ENCODE measurements at places on chromosomes 1 and 21. TPM values are rescaled to one million over a fixed set of nuclear protein-coding genes. Genes with fewer than 3 reads are reported as not detected.
A peak's percentile ranks its signal among the peaks of the same experiment; 100 is the strongest.

GRCh38 chr1:237324226-237324625 lies 282.2 kb downstream of the RYR2 start:
- no peak for DNase-seq

DNA sequence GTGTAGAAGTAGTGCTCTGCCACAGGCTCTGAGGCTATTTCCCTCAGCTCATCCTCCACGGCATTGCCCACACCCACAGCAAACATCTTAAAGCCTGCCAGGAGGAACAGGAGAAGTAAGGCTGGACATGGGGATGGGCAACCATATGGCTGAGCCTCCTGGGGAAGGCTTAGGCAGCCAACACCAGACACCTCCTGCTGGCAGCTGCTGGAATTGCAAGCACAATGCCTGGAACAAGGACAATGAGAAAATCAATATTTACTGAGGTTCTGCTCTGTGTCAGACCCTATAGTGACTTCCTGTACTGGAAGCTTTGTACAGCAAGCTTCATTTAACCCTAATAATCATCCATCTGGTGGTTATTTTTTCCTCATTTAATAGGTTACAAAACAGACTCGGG lies 8.2 kb downstream of the MATN1 start:
- peak; percentile 29 for DNase-seq

- no peak for DNase-seq
Observed at GRCh38 chr1:64098846-64099582, 104.4 kb upstream of the UBE2U start.

DNA sequence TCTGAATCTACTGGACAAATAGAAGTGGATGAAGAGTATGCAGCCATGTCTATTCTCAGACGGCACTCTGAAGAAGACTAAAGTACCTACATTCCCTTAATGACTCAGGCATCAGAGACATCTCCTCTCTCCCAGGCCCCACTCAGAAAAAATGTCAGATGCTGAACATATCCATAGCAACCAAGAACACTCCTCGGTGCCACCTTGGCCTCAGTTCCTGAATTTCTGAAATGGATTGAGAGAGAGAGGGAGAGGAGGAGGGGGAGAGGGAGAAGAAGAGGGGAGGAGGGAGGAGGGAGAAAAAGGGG lies 16.0 kb upstream of the OVAAL start:
- no peak for DNase-seq

GRCh38 chr1:3892748-3893147 lies 7.3 kb downstream of the C1orf174 start:
- DNase-seq, result no peak

- no peak for DNase-seq
Observed at GRCh38 chr1:88783145-88783544, 99.1 kb downstream of the PKN2 start.

- peak; percentile 52 for DNase-seq
Observed at GRCh38 chr1:234665975-234666605, 56.1 kb upstream of the IRF2BP2 start.

GRCh38 chr1:25699500-25700143 lies 83.0 kb downstream of the MAN1C1 start:
- DNase-seq, result no peak

GRCh38 chr21:27156666-27157065 lies 189.8 kb upstream of the ADAMTS5 start:
- no peak for DNase-seq

GRCh38 chr1:79448426-79448825 lies 441.9 kb upstream of the ADGRL4 start:
- DNase-seq, result no peak

DNA sequence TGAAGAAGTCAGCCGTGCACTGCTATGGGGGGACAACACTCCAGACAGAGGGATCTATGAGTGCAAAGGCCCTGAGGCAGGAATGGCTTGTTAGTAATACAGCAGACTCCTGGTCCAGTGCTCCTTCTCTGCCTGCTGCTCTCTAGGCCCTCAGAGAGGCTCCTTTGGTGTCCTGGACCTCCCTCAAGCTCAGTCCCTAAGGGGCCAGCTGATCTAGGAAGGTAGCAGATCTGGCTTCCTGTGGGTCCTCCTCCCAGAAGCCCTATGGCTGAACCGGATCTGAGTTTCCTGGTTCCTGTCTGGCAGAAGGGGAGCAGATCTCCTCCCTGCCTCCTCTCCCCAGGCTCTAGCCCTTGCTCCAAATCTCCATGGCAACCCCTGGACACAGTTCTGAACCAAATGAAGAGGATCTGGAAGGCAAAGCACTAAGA lies at the start of gene LDLRAD2:
TSS of gene LDLRAD2 (plus strand) at position 391 of the 431 bp plus-strand sequence. CDS start 187 bp downstream, outside the sequence.
- no peak for DNase-seq

DNA sequence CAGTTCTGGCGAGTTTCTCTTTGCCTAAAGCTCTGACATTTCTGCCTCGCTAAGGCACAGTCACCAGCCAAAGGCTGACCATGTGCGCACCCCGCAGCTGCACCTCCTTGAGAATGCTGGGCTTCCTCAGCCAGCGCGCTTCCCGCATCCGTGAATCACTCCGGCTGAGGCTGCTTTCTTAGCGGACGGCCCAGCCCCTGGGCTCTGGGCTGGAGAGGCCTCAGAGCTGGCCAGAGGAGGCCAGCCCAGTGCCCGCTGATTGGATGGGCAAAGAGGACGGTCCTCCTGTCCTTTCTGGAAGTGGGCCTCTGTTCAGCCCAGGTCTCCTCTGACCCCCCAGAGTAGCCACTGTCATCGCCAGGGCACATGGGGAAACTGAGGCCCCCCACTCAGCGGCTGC lies 56.1 kb downstream of the PRDM16 start:
- no peak for DNase-seq

GRCh38 chr21:42835211-42835610 lies 44.1 kb downstream of the WDR4 start:
- DNase-seq, result no peak

GRCh38 chr1:75796376-75797272 lies at the start of gene MSH4:
Gene MSH4 (plus strand): TSS chr1:75796882. CDS start chr1:75796986, 104 bp downstream.
- DNase-seq, result no peak

MAN1C1 gene
- total RNA-seq, result 0.54 TPM

PRAMEF2 gene
- total RNA-seq, result not detected

NLRP3 gene
- total RNA-seq, result 18.0 TPM

FCMR gene
- 15.1 TPM for total RNA-seq

FMN2 gene
- not detected for total RNA-seq
